Activated gamma-delta T cell treated with Interleukin-2 at 50 U/mL for 16 hours (primary cell): ENCODE measurements at places on chromosomes 6 and 20.

DNA sequence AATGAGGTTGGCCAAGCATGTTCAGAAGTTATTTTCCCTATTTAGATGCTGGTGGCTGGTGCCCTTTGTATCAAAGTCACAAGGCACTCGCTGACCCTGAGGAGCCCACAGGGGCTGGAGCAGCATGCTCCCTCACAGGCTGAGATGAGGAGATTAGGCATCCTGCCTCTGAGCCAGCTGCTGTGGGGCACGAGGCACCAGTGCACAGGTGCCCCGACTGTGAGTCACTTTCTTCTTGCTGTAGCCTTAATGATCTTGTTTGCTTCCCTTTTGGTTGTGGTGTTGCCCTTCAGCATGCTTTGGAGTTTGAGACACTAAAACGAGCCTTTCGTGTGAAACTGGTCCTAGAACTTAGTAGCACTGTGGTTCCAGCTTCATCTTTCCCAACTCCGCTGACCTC lies 4.3 kb downstream of the PSMG4 start:
- no peak for DNase-seq

DNA sequence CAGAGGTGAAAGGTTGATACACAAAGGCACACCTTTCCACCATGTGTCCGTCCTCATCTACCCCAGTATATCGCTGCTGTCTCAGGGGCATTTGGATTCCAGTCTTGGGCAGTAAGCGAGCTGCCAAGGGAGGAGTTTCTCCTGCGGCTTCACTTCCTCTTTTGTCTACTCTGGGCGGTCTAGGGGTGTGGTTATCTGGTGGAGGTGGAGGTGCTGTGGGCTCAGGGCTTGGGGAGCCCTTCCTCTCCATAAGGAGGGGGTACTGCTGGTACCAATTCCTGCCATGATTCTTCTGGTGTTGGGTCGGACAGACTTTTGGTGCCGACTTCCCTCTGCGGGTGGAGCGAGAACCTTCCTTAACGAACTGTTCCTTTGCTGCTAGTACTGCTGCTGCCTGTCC lies 31.9 kb upstream of the FABP7 start:
- DNase-seq: no peak

GRCh38 chr6:35206346-35206745 lies 7.4 kb upstream of the SCUBE3 start:
- no peak for DNase-seq

DNA sequence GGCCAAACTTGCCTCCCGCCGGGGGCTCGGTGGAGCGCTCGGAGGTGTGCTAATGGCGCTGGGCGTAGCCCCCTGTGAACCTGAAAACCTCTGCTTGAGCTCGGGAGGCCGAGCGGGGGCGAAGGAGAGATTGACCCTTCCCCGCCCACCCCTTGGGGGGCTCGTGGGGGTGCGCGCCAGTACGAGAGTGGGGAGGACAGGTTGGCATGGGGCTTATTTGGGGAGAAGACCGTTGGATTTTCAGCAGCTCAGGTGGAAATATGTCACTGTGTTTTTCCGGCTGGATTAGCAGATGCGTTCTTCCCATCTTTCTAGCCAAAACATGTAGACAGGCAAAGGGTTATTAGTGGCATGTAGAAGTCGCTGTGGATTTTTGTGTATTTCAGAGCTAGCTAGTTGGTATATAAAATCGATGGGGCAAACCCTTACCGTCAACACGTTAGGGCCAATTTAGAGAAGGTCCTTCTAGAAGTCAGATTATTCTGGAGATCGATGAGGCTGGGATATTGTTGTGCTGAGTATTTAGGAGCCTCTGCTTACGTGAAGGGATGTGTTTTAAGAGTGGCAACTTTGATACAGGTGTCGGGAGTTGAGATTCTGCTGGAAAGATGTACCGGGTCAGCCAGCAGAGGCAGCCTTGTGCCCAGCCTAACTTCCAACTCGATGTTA lies 525 bp downstream of the NCOA7 start:
- peak; percentile 36 for DNase-seq

DNA sequence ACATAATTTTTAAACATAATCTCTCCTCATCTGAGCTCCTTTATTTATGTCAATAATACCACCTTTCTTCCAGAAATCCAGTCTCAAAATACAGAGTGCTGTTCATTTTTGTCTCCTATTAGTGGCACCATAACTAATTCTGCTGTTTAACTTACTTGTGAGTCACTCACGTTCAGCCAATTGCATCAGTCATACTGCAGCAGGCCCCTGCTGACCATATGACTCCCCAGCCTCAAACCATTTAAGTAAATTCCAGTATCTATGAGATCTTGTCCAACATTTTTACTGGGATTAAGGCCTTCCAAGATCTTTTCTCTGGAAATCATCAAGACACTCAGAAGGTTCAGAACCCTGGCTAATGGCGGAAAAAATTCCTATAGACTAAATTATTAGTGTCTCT lies 982.2 kb upstream of the MAP3K7 start:
- DNase-seq: no peak

GRCh38 chr6:159481897-159482296 lies 211.1 kb downstream of the SOD2 start:
- no peak for DNase-seq

- no peak for DNase-seq
These were observed 10.9 kb upstream of the MRS2 start for GRCh38 chr6:24391756-24392405.

- DNase-seq: peak; percentile 34
These were observed 40.8 kb upstream of the ZNFX1 start for GRCh38 chr20:49318430-49319207.

GRCh38 chr6:137881522-137881886 lies 14.4 kb downstream of the TNFAIP3 start:
- DNase-seq: no peak

- DNase-seq: no peak
These were observed 29.5 kb upstream of the SPDEF start for GRCh38 chr6:34585512-34586061.

DNA sequence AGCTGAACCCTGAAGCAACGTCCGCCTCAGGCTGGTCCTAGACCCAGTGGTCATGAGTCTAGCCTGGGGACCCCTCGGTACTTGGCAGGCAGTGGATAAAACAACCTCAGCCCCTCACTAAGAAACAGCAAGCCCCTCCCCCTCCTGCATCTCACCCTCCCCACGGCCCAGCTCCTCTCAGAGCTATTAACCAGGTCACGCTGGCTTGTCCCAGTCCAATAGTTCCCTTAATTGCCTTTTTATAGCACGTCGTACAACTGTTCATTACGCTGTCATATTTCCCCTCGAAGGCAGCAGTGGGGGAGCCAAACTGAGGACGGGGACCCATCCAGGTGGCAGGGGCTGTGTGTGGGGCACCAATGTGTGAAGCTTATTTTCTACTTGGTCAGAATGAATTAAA lies 8.6 kb upstream of the SLC32A1 start:
- no peak for DNase-seq

DNA sequence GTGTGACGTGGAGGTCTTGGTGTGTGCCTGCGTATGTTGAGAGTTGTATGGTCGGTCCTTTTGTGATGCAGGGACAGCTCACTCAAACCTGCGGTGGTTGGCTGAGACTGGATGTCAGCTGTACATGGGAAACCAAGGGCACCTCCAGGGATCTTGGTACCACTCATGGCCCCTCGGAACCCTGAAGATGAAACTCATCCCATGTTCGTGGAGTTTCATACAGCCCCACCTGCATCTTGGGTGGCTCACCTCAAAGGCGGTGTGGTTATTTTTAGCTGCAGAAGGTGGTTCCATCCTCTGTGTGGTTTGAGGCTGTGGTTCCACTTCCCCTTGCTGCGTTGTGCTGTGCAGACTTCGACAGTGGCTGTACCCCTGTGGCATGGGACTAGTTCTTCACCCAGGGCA lies 52.6 kb upstream of the SLC22A1 start:
- peak; percentile 33 for DNase-seq

DNA sequence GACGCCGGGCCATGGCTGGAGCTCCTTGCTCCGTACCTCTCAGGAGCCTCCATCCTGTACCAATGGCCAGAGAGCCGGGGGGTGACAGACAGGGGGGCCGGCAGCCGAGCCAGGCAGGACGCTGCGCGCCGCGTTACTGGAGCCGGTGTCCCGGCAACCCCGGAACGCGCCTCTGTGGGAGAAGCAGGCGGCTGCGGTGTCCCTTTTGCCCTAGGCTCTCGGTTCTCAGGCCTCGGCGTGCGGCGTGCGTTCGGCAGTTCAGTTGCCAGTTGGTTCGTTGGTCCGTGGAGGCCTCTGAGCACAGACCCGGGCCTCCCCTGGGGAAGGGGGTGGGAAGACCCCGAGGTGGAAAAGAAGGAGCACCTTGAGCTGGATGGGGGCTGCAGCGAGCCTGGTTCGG lies at the start of gene SPATS1:
Gene SPATS1, plus strand, starts transcription at position 162 of the 400 bp plus-strand sequence. CDS start 446 bp downstream, outside the sequence.
- no peak for DNase-seq

DNA sequence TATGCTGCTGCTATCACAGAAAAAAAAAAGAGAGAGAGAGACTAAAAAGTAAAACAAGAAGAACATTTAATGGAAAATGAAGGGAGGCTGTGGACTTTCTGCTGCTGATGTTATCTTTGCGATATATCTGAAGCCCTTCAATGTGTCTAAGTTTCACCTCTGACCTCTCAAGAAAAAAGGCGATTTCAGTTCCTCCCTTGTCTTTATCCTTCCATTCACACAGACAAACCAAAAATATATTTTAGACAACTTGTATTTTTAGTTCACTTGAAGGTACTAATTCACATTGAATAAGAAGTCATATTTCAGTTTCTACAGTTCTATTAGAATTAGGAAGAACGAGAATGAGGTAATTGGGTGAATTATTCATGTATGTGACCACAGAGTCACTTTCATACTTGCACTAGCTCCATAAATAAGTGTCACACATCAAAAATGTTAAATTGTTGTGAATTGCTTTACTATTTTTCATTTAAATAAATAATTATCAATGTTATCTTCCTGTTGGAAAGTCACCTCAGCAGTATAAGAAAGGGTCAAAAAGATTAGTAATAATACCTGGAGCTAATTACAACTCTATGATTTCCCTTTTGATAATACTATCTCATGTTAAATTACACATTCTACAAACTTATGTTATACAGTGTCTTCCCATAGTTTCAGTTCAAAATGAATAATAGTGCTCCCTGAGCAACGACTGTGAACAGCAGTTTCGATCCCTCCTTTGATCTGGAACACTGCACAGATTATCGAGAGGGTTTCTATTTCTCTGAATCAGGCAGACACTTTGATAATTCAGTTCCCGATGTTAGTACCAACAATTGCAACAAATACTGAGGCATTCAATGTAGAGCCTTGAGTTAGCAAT lies 85.2 kb upstream of the PLCB4 start:
- DNase-seq: no peak

- DNase-seq: no peak
These were observed 4.9 kb downstream of the GPR31 start for GRCh38 chr6:167152862-167153261.

DNA sequence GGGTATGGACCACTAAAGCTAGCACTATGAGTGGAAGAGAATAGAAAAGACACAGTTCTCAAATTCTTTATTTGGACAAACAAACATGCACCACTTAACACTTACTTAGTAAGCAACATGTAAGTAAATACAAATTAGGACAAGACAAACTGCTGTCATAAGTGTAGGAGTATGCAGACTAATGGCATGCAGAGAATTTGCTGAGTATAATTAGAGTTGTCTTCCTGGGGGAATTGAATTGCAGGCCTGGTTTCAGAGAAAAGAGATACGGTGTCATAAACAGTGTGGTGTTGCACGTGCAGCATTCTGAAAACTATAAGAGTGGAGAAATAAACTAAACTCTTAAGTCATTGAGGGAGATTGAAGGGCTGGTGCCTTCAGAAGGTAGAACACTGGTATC lies 125.2 kb upstream of the EYA4 start:
- no peak for DNase-seq

DNA sequence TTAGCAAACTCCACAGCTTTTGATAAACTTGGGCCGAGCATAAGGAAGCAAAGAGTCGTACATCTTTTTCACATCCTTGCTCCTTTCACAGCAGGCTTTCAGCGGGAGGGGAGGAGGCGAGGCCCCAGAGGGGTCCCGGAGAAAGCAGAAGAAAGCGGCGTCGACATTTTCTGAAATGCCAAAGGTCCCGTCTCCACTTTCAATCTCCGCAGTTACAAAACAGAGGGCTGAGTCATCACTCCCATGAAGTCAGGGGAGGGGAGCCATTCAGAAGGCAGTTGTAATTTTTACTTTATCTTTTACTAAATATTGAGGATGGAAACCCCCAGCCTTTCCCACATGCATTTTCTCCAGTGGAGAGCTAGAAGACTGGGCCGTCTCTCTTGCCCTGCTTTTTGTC lies 174.2 kb upstream of the THBS2 start:
- no peak for DNase-seq

DNA sequence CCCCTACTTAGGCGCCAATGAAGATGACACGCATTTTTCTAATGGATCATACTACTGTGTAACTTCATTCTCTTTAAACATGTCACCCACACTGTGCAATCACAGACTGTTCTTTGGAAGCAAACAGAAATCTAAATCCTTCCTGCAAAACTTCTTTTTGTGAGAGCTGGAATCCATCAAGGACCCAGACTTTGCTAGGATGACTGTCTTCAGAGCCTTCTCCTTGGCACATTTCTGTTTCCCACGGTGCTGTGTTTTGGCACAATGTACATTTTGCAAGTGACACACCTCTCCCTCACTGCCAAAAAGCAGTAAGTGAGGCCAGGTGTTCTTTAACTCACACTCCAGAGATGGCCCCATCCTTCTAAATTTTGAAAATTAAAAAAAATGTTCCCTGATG lies 21.7 kb upstream of the TAGAP start:
- DNase-seq: no peak

GRCh38 chr20:51054233-51054632 lies 31.3 kb upstream of the KCNG1 start:
- no peak for DNase-seq

DNA sequence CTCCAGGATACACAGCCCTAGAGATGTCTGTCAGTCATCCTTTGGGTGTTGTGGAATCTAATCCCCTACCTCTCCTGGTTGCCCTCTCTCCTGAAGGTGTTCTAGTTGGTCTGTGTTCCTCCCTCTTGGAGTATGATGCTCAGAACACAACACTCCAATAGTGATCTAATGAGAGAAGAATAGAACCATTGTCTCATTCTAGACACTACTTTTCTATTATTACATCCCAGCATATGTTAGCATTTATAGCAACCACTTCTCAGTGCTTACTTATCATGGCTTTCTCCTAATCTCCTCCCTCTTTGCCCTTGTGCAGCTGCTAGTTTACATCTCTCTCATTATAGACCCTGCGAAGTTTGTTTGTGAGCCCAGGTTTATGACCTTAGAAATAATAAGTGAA lies 109.0 kb downstream of the UNC5CL start:
- no peak for DNase-seq

DNA sequence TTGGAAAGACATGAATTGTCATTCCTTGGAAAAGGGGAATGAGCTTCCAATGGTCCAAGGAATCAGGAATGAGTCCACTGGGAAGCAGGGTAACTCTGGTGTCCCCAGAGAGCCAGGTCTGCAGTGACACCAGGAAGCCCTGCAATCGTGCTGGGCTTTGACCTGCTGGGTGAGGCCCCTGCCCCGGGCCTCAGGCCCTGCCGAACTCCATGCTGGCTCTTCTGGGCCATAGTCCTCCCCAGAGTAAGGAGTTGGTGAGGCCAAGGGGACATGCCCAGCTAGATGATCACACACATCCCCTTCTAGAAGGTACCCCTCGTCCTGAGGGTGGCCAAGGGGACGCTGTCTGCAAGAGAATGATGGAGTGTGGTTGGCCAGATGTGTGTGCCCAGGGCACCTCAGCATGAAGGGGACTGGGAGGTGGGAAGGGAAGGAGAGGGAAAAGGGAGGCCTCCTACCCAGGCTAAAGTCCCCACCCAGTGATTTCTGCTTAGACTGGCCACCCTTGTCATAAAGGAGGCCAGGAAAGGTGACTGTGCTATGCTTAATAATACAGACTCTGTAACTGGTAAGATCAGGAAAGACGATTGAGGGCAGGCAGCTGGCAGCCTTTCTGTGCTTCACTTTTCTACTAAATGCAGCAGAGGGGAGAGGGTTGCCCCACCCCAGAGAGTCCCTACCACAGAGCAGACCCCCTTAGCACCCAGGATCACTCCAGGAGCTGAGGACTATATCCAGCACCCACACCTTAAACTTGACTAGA lies 119.3 kb downstream of the SNX5 start:
- no peak for DNase-seq
